ENCODE measurements at places on chromosomes 3 and 15. TPM values are rescaled to one million over a fixed set of nuclear protein-coding genes. Genes with fewer than 3 reads are reported as not detected.

- no peaks in the 10 kb centered on the region for H3K27me3 ChIP-seq
- H3K4me3 ChIP-seq = no peak overlapping the region
- no peak overlapping the region for H3K27ac ChIP-seq
- no peaks in the 10 kb centered on the region for H3K4me1 ChIP-seq
Measured at GRCh38 chr3:62805580-62806277, 69.5 kb downstream of the CADPS start.

DNA sequence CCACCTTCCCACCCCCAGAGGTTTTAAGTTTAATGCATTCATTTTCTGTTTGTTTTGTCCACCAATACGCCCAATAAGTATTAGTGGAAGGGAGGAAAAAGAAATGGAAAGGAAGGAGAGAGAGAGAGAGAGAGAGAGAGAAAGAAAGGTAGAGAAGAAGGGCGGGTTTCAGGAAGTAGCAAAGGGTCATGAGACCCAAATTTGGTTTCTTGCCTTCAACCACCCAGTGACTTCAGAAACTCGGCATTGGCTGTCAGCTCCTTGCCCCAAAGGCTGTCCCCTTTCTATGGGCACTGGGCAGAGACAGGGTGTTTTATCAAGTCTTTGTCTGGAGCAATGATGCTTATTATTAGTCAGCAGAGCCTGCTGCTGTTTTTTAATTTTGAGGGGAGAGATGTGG is 13.5 kb upstream of the NR1D2 start:
- no peak overlapping the region for H3K27ac ChIP-seq
- no peak overlapping the region for H3K4me3 ChIP-seq
- DNase-seq = no peak
- peaks cover 11% of the 10 kb centered on the region for H3K4me1 ChIP-seq
- no peaks in the 10 kb centered on the region for H3K27me3 ChIP-seq

GRCh38 chr3:58366699-58367098 is 34.0 kb downstream of the PXK start:
- no peak overlapping the region for H3K4me3 ChIP-seq
- H3K36me3 ChIP-seq = no peaks in the 10 kb centered on the region
- DNase-seq = no peak
- H3K4me1 ChIP-seq = no peaks in the 10 kb centered on the region
- H3K27me3 ChIP-seq = no peaks in the 10 kb centered on the region

Gene ITGB5
- total RNA-seq = 287 TPM

- H3K36me3 ChIP-seq = no peaks in the 10 kb centered on the region
- DNase-seq = no peak
- H3K4me3 ChIP-seq = no peak overlapping the region
- H3K27ac ChIP-seq = no peak overlapping the region
- H3K4me1 ChIP-seq = no peaks in the 10 kb centered on the region
Measured at GRCh38 chr3:52787672-52788625, 6.6 kb upstream of the ITIH3 start.

GRCh38 chr3:182979674-182980191 is 605 bp downstream of the DCUN1D1 start:
- H3K27ac ChIP-seq = no peak overlapping the region
- H3K4me3 ChIP-seq = peak overlapping the region; percentile 68
- DNase-seq = no peak
- H3K4me1 ChIP-seq = peaks cover 20% of the 10 kb centered on the region

- no peak for DNase-seq
- no peak overlapping the region for H3K4me3 ChIP-seq
- H3K36me3 ChIP-seq = no peaks in the 10 kb centered on the region
- H3K27me3 ChIP-seq = peaks cover 11% of the 10 kb centered on the region
- H3K27ac ChIP-seq = no peak overlapping the region
- H3K4me1 ChIP-seq = no peaks in the 10 kb centered on the region
Measured at GRCh38 chr15:31516874-31517273, 190.2 kb downstream of the KLF13 start.

Gene HRG
- 0.58 TPM for total RNA-seq

GRCh38 chr15:90020021-90020735 is 19.1 kb downstream of the ZNF710 start:
- no peak overlapping the region for H3K27ac ChIP-seq
- no peaks in the 10 kb centered on the region for H3K27me3 ChIP-seq
- DNase-seq = no peak
- H3K4me3 ChIP-seq = no peak overlapping the region
- no peaks in the 10 kb centered on the region for H3K36me3 ChIP-seq

DNA sequence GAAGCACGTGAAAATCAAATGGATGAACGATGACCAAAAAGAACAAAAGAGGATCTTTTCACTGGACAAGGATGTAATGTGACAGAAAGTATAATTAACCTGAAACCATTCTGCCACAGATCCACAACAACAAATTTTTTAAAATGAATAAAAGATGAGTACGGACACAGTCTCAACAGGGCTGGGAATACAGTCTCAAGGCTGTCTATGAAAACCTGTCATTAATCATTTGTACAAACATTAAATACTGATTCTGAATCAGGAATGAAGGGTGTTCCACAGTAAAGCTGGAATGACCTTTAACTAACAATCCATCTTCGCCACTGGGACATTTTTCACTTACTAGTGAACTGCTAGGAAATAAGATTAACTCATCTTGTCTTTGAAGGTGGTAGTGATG is 506.9 kb upstream of the ADAMTS9 start:
- DNase-seq = no peak
- H3K4me1 ChIP-seq = no peaks in the 10 kb centered on the region
- no peak overlapping the region for H3K27ac ChIP-seq

DNA sequence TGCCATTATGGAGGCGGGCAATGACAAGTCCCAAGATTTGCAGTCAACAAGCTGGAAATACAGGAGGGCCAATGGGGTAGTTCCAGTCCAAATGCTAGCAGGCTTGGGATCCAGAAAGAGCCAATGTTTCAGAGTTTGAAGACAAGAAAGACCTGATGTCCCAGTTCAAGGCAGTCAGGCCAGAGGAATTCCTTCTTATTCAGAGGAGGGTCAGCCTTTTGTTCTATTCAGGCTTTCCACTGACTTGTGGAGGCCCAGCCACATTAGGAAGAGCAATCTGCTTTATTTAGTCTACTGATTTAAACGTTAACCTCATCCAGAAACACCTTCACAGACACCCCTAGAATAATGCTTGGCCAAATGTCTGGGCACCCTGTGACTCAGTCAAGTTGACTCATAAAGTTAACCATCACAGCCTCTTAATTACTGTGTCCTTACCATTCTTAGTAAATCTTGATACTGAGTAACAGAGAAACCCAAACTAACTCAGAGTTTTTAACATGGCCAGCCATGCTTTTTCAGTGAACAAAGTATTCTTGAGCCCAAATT is 50.9 kb upstream of the NPHP3 start:
- H3K27me3 ChIP-seq = peaks cover 10% of the 10 kb centered on the region
- H3K36me3 ChIP-seq = no peaks in the 10 kb centered on the region
- no peak overlapping the region for H3K27ac ChIP-seq
- H3K4me1 ChIP-seq = no peaks in the 10 kb centered on the region
- no peak overlapping the region for H3K4me3 ChIP-seq

DNA sequence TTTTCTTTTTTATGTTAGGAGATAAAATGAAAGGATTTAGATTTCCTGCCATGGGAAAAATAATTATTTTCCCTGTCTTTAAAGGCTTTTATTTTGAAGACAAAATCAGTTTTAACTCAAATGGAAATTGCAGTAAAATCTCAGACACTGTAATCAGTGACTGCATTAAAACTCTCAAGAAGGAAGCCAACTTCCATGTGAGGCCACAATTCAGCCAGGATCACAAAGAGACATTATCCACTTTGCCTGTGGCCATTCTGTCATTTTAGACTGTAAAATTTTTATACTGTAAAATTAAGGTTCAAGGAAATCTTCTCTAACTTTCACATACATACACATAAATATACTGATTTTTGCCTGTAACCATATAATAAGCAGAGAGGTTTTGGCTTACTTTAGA is 304.0 kb downstream of the TIGIT start:
- no peak for DNase-seq
- H3K36me3 ChIP-seq = peaks cover 7% of the 10 kb centered on the region
- no peak overlapping the region for H3K27ac ChIP-seq
- H3K27me3 ChIP-seq = no peaks in the 10 kb centered on the region
- no peaks in the 10 kb centered on the region for H3K4me1 ChIP-seq
- H3K4me3 ChIP-seq = no peak overlapping the region

GRCh38 chr3:172057624-172058327 is 18.4 kb downstream of the FNDC3B start:
- H3K27ac ChIP-seq = no peak overlapping the region
- H3K27me3 ChIP-seq = no peaks in the 10 kb centered on the region
- peaks cover 19% of the 10 kb centered on the region for H3K4me1 ChIP-seq
- H3K36me3 ChIP-seq = peaks cover 75% of the 10 kb centered on the region
- no peak overlapping the region for H3K4me3 ChIP-seq

GRCh38 chr3:46353090-46353489 is 821 bp upstream of the CCR2 start:
- no peak overlapping the region for H3K4me3 ChIP-seq
- no peaks in the 10 kb centered on the region for H3K27me3 ChIP-seq
- no peak for DNase-seq
- 0 out of 2 replicates have a peak, but pooled peaks cover 14% of the 10 kb centered on the region for H3K4me1 ChIP-seq
- no peaks in the 10 kb centered on the region for H3K36me3 ChIP-seq
- no peak overlapping the region for H3K27ac ChIP-seq

Data from PC-9 (cell line).